ENCODE measurements at places on chromosomes 2 and 18.

GRCh38 chr18:25630682-25631081 lies 278.7 kb upstream of the ZNF521 start:
- DNase-seq, result peak; percentile 78

GRCh38 chr2:47109007-47109375 lies 46.1 kb downstream of the STPG4 start:
- DNase-seq, result no peak

DNA sequence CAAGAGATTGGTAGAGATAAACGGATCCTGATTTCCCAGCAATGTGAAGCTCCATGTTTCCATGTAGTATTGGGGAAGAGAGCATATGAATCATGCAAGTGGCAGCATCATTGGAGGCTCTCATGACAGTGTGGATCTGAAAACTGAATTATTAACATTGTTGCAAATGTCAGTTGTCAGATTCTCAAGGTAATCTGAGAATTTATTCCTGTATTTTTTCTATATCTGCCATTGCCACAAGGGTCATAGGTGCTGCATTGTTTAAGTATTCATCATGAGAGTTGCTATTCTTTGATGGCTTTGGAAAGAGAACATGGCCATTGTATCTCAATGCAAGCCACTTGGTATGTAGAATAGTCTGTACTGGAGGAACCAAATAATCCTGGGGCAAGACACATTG lies 1217.0 kb upstream of the ZEB2 start:
- no peak for DNase-seq

- no peak for DNase-seq
Observed at GRCh38 chr2:3603536-3604206, 8.8 kb downstream of the COLEC11 start.

- DNase-seq, result peak; percentile 12
Observed at GRCh38 chr2:241774419-241775222, 2.0 kb upstream of the GAL3ST2 start.

GRCh38 chr2:100818606-100819369 lies 1.2 kb upstream of the NPAS2 start:
- no peak for DNase-seq

DNA sequence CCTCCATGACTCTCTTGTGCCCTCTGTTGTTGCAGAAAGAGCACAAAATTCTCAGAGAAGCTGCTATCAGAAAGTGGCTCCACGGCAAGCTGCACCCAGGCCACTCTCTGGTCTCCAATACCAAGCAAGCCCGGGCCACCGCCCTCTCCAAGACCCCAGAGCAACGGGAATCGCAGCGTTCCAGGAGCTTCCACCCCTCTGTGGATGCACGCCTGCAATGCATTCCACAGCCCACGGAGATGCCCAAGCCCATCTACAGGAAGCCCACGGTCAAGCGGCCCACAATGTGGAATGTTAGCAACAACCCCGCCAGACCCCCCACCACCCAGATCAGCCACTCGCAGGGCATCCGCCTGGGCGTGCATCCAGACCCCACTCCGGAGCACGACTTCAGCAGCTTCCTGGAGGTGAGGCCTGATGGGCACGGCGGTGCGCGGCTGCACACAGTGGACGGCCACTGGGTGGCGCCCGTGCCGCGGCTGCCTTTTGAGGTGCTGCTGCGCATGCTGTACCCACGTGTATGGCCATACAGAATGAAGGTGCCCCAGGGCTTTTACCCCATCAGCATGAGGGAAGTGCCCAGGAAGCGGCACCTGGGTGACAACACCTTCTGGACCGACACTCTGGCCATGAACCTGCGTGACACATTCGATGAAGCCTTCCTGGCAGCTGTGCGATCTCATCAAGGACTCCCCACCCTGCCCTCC lies 6.3 kb downstream of the ANKRD53 start:
- DNase-seq, result peak; percentile 16

DNA sequence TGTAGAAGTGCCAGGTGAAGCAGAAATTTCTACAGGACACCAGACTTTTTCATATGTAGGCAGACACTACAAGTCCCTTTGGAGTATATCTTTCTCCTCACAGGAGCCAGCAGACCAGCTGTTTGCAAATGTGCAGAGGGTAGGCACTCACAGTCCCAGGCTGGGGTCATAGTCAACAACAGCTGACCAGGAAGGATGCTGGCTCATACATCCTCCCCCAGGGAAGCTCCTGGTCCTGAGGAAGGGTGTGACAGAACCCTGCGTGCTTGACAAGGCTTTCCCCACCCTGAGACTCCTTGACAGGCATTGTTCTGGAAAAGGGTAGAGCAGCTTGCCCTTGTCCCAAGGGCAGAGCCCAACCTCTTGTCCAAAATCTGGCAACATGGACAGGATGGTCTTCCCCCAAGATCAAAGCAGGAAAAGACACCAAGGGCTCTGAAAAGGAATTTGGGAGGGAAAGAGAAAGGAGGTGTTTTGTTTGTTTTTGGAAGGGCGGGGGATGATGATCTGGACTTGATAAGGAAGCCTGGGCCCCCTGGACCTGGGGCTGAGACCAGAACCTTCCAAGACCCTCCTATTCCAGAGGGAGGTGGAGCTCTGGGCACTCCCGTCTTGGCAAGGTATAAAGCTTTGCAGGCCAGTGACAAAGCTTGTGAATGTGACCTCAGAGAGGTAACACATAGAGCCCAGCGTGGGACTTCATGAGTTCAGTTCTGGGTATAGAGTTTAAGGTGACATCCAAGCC lies 87.1 kb downstream of the GFPT1 start:
- no peak for DNase-seq

- no peak for DNase-seq
Observed at GRCh38 chr2:129301431-129301913, 678.0 kb upstream of the RAB6C start.

DNA sequence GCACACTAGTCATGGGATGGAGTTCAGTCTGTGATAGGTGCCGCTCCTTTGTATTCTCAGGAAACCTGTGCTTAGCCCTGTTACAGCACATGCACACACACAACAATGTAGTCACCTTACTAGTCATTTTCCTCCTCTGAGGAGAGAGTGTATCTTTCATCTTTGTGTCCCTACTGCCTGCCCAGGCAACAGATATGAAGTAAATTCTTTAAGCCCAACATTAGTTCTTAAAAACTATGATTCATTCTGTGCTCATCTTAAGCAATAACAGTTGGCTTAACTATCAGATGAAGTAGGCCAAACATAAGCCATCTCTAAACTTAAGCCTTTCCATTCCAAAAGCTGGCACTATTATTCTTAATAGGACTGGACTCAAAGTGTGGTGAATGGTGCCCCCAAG lies 186.5 kb downstream of the LNPK start:
- no peak for DNase-seq

DNA sequence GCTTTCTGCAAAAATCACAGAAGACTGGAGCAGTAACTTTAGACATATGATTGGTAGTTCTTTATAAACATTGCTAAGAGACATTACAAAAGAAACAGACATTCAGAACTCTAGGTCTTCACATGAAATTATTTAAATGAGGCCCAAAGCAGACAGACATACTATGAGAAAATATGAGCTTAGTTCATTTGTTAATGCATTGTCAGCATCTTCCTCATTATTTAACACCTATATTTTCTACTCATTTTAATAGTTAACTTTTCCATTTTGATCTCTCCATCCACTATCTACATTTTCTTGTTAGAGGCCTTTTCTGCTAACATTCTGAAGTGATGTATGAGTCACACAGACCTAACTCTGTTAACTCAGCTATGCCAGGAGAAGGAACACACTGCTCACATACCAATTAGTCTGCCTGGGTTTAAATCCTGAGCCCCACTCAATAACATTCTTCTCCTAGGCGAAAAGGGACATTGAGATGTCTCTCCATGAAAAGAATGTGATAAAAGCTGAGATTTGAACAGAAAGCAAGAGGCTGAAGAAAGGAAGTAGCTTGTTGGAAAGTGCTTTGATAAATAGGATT lies 400.3 kb upstream of the PKDCC start:
- no peak for DNase-seq

DNA sequence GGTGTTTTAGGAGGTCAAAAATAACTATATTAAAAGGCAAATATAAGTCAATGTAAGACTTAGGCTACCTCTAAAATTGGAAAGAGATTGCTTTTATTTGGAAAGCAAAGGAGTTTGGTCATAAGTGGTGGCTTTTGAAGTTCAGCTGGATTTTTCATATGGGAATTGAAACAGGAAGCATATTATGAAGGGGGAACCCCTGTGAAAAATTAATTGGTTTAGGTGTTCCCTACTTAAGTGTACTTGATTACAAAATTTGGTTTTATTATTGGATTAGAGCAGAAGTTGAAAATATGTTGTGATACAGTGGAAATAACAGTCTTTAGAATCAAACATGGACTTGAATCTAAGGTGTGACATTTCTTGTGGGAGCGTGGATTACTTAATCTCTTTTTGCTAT lies 121.4 kb upstream of the TTC27 start:
- DNase-seq, result no peak

All from HFF-Myc (cell line).